ENCODE measurements at places on chromosomes 7 and 10.

DNA sequence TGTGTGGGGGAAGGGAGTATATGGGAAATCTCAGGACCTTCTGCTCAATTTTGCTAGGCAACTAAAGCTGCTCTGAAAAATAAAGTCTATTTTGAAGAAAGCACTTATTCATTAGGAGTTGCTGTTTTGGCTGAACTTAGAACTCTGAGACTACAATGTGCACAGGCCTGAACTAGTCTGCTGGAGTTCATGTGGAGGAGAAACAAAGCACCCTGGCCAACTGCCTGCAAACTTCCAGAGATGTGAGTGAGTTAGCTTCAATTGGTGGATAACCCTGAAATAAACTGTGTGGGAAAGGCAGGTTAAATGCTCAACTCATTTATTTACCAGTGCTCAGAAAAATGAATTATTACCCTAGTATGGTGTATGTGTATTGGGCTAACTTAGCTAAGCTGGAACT is 17.3 kb upstream of the FAM241B start:
- no peaks in the 10 kb centered on the region for H3K4me1 ChIP-seq
- no peak overlapping the region for H3K27ac ChIP-seq
- DNase-seq: no peak
- peaks cover 34% of the 10 kb centered on the region for H3K27me3 ChIP-seq
- no peaks in the 10 kb centered on the region for H3K36me3 ChIP-seq

GRCh38 chr10:108545921-108546320 is 1377.4 kb downstream of the XPNPEP1 start:
- no peaks in the 10 kb centered on the region for H3K4me1 ChIP-seq
- no peak overlapping the region for H3K27ac ChIP-seq
- DNase-seq: no peak
- no peak overlapping the region for H3K4me3 ChIP-seq
- no peaks in the 10 kb centered on the region for H3K27me3 ChIP-seq

- no peaks in the 10 kb centered on the region for H3K36me3 ChIP-seq
- H3K27ac ChIP-seq: no peak overlapping the region
- H3K4me1 ChIP-seq: no peaks in the 10 kb centered on the region
- H3K27me3 ChIP-seq: no peaks in the 10 kb centered on the region
- DNase-seq: no peak
These were observed 25.9 kb downstream of the GPRIN2 start for GRCh38 chr10:46530249-46531186.

DNA sequence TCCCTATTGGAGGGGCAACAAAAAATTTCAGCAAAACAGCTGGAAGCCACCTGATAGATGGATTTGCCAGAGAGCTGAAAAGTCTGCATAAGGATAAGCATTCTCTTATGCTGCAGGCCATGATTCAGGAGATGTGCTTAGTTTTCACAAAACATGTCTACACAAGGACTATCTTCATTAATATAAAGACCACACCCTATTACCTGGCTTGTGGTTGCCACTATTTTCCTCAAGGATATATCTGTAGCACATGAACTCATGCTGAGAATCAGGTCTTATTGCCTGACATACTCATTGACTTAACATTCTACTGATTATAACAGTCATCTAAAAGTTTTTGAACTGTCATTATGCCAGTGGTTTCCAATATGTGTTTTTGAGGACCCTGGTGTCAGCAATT is 7.1 kb upstream of the COL17A1 start:
- no peaks in the 10 kb centered on the region for H3K4me1 ChIP-seq
- H3K4me3 ChIP-seq: no peak overlapping the region
- DNase-seq: no peak
- H3K27ac ChIP-seq: no peak overlapping the region
- H3K27me3 ChIP-seq: no peaks in the 10 kb centered on the region
- peaks cover 4% of the 10 kb centered on the region for H3K36me3 ChIP-seq

DNA sequence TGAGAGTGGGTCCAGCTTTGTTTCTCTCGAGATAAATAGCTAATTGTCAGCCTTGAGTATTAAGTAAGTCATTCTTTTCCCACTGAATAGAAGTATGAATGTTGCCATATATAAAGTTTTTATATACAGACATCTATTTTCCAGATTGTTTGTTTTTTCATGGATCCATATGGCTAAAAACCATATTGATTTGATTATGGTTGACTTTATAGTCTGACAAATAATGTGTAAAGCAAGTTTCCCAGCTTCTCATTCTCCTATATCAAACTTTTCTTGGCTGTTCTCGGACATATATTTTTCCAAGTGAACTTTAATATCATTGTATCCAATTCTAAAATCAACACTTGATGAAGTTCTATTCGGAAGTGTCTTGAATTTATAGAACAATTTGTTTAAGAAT is 352.4 kb upstream of the MEOX2 start:
- DNase-seq: no peak
- peaks cover 5% of the 10 kb centered on the region for H3K4me1 ChIP-seq
- no peaks in the 10 kb centered on the region for H3K36me3 ChIP-seq
- H3K27me3 ChIP-seq: no peaks in the 10 kb centered on the region
- no peak overlapping the region for H3K4me3 ChIP-seq

DNA sequence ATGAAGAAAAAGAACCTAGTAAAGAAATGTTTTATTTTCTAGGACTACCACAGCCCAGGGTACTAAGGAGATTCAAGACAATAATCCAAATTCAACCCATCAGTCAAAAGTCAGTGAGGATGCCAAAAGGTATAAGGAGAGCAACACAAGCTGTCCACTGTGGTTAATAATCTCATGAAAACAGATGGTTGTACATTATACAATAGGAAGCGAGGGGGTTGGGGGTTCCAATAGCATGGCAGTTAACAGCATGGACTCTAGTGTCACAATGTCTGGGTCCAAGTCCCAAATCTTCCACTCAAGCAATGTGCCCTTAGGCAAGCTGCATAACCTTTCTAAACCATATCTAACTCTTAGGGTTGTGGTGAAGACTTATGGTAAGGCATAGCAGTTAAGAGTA is 35.1 kb downstream of the BRAF start:
- H3K4me1 ChIP-seq: peaks cover 11% of the 10 kb centered on the region
- DNase-seq: no peak
- no peaks in the 10 kb centered on the region for H3K27me3 ChIP-seq
- no peak overlapping the region for H3K27ac ChIP-seq
- H3K4me3 ChIP-seq: no peak overlapping the region

GRCh38 chr10:44980309-44981171 is 1.9 kb upstream of the DEPP1 start:
- H3K27ac ChIP-seq: peak overlapping the region; percentile 52
- DNase-seq: no peak
- H3K27me3 ChIP-seq: no peaks in the 10 kb centered on the region
- peaks cover 46% of the 10 kb centered on the region for H3K4me1 ChIP-seq
- H3K4me3 ChIP-seq: no peak overlapping the region

GRCh38 chr10:112365014-112365432 is 8.9 kb upstream of the ACSL5 start:
- peaks cover 16% of the 10 kb centered on the region for H3K4me1 ChIP-seq
- no peak for DNase-seq
- no peaks in the 10 kb centered on the region for H3K36me3 ChIP-seq

DNA sequence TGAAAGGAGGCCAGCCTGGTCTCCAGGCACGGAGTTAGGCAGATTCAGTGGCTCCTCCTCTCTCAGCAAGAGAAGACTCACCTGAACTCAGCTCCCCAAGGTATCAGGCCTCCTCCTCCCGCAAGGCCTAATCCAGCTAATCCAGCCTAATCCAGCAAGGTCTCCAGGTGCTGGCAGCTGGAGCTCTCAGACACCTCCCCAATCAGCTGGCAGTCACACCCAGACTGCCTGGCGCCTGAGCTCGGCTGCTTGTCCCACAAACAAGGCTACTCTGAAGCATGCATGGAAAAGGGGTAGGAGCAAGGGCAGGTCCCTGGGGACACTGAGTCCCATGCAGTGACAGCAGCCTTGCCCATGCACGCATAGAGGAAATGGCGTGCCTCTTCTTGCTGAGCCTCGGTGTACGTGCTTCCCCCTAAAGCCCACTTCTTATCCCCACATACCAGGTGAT is 3.3 kb upstream of the OPN4 start:
- peaks cover 25% of the 10 kb centered on the region for H3K4me1 ChIP-seq
- no peak overlapping the region for H3K27ac ChIP-seq
- DNase-seq: no peak
- H3K4me3 ChIP-seq: no peak overlapping the region
- H3K36me3 ChIP-seq: no peaks in the 10 kb centered on the region

DNA sequence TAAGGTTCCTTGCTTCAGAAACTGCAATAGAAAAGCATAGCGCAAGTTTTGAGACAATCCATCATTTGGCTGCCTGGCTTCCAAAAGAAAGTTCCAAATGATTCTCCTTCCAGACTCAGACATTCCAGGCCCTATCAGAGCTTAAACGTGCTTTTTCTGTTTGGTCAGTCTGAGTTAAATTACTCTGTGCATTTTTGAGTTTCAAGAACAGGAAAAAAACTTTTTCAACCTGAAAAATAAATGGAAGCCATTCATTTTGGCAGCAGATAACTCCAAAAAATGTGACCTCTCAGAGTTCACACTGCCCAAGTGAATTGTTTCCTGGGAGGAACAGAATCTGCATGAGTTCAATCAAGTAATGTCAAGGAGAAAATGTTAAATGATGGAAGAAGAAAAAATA is 354.2 kb downstream of the CXCL12 start:
- no peaks in the 10 kb centered on the region for H3K27me3 ChIP-seq
- peaks cover 11% of the 10 kb centered on the region for H3K4me1 ChIP-seq
- no peak overlapping the region for H3K4me3 ChIP-seq

DNA sequence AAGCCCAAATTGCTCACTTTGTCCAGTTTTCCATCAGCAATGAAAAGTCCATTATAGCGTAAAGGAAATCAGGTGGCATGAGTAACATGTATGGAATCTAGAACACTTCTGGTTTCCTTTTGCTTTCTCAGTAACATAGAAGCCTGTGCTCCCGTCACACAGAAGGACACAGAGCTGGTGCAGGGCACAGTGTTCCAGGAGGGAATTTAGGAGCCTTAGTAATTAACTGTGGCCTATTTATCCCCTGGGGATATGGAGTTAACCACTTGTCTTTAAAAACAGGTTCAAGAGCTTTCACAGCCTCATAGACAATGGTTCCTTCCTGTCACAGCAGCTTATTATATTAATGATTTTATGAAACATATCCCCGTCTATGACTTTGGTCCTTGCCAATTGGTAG is 189.9 kb downstream of the NEBL start:
- H3K36me3 ChIP-seq: no peaks in the 10 kb centered on the region
- H3K27me3 ChIP-seq: no peaks in the 10 kb centered on the region
- H3K4me3 ChIP-seq: no peak overlapping the region
- DNase-seq: no peak
- H3K4me1 ChIP-seq: no peaks in the 10 kb centered on the region
- no peak overlapping the region for H3K27ac ChIP-seq

GRCh38 chr10:45422207-45422865 is 48.3 kb downstream of the ALOX5 start:
- no peak for DNase-seq
- peaks cover 5% of the 10 kb centered on the region for H3K27me3 ChIP-seq
- no peaks in the 10 kb centered on the region for H3K36me3 ChIP-seq
- H3K4me3 ChIP-seq: no peak overlapping the region

DNA sequence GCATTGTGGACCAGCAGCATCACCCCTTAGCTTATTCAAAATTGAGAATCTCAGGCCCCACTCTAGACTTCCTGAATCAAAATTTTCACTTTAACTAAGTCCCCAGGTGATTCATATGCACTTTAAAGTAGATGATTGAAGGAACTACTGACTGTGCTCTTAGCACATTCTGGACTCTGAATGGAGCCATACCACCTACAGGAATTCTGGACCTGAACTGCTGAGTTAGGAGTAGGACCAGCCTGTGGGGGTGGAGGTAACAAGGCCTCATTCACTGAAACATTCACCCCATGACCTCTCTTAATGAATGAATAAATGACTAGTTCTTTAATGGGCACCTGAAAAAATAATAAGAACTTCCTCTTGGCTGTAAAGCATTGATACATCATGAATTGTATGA is 7.3 kb downstream of the PDK4 start:
- H3K36me3 ChIP-seq: no peaks in the 10 kb centered on the region
- no peak overlapping the region for H3K4me3 ChIP-seq
- DNase-seq: no peak
- H3K27ac ChIP-seq: no peak overlapping the region
- no peaks in the 10 kb centered on the region for H3K4me1 ChIP-seq

DNA sequence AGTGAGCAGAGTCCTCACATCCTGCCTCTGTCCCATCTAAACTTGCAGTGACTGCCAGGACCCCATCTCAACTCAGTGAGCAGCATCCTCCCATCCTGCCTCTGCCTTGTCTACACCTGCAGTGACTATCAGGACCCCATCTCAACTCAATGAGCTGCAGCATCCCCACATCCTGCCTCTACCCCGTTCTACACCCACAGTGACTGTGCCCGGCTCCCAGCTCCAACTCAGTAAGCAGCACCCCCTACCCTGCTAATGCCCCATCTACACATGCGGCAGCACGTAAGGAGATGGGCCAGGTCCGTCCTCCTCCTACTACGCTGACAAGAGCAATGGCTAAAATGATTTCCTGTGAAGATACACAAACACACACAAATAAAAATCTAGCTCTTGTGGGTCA is 65.5 kb downstream of the TNS3 start:
- H3K4me1 ChIP-seq: peaks cover 7% of the 10 kb centered on the region
- no peak for DNase-seq
- H3K36me3 ChIP-seq: no peaks in the 10 kb centered on the region
- no peaks in the 10 kb centered on the region for H3K27me3 ChIP-seq

DNA sequence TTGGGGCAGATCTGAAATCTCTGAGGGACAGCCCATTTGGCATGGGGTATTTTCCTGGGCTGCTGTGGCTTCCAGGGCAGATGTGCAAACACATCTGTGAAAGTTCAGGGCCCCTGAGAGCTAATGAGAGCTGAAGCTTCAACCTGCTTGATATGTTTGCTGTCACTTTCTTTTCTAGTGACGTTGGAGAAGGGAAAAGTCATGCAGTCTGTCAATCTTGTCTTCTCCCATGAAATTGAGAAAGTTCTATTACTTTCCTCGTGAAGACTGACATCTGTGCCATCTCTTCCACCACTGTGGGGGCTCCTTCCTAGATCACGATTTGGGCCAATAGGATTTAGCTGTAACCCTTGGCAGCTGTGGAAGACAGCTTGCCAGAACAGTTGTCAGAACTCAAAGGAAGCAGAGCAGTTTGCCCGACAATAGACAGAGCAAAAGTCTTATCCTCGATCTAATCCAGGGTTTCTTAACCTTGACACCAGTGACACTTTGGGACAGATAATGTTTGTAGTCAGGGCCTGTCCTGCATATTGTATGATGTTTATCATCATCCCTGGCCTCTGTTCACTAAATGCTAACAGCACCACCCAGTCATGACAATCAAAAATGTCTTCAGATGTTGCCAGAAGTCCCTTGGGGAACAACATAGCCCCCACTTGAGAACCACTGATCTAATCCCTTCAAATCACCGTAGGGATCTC is 586.5 kb downstream of the LRMDA start:
- no peaks in the 10 kb centered on the region for H3K27me3 ChIP-seq
- H3K27ac ChIP-seq: no peak overlapping the region
- no peaks in the 10 kb centered on the region for H3K36me3 ChIP-seq
- H3K4me1 ChIP-seq: peaks cover 5% of the 10 kb centered on the region
- no peak overlapping the region for H3K4me3 ChIP-seq
- no peak for DNase-seq

GRCh38 chr7:156892081-156892800 is 742 bp downstream of the LMBR1 start:
- H3K36me3 ChIP-seq: peaks cover 5% of the 10 kb centered on the region
- peak overlapping the region; percentile 97 for H3K4me3 ChIP-seq
- H3K27ac ChIP-seq: no peak overlapping the region
- DNase-seq: peak; percentile 43
- peaks cover 18% of the 10 kb centered on the region for H3K4me1 ChIP-seq
- peaks cover 4% of the 10 kb centered on the region for H3K27me3 ChIP-seq
